ENCODE measurements at places on chromosomes 4 and X.

DNA sequence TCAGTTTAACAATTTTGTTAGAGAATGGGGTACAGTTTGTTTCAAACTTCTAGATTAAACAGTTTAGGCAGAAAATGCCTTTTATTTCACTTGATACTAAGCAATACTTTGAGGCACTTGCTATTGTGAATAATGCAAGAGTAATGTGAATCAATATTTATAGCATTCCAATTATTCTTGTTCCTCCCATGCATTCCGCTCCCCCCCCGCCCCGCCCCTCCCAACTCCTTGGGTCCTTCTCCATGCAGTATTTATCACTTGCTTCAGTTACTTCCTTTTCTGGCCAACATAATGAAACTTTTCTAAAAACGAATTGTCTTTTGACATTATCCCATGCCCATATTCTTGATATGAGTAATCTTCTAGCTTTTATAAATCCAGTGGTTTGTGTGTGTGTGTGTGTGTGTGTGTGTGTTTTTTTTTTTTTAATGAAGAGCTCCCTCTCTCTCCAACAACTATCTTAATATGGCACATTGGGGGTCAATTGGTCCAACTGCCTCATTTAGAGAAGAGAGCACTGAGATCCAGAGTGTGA is 1.6 kb downstream of the BANK1 start:
- no peak for DNase-seq

DNA sequence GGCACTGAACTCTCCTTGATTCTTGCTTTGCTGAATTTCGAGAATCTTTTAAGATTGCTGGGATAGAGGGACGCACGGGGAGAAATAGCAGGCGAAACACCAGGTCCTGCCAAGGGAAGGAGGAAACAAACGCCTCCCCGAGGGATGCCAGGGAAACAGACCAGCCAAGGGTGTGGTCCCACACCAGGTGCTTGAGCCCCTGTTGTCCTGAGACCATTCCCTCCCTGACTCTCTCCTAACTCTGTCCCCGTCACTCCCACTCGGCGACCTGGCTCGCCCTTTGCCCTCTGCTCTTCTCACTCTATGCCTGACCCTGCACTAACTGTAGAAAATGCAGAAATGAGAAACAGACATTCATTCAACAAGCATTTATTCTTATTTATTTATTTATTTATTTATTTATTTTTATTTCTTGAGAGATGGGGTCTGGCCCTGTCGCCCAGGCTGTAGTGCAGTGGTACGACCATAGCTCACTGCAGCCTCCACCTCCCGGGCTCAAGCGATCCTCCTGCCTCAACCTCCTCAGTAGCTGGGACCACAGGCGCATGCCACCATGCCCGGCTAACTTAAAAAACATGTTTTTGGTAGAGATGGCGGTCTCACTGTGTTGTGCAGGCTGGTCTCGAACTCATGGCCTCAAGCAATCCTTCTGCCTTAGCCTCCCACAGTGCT is 16.2 kb downstream of the CTAG1B start:
- DNase-seq, result no peak

- no peak for DNase-seq
These were observed 441.6 kb downstream of the GBA3 start for GRCh38 chr4:23134331-23134730.

- no peak for DNase-seq
These were observed 15.4 kb downstream of the SNX12 start for GRCh38 chrX:71052721-71053120.

DNA sequence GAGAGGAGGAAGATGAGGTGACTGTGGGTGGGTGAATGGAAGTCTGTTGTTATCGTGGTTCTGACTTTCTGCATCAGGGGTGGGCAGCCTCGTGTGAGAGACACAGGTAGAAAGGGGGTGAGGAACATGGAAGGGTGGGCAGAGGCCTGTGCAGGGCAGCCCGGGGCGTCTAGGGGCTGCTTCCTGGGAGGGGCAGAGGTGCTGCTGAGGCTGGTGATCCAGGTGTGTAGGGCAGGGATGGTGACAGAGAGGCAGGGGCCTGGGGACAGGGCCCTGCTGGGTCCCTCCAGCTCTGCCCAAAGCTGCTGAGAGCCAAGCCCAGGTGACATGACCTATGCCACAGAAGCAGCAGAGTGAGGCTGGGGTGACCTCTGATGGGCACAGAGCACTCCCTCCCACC is 89.7 kb upstream of the C4orf50 start:
- no peak for DNase-seq

GRCh38 chrX:78024349-78025059 is 55.1 kb upstream of the PGAM4 start:
- DNase-seq, result no peak

DNA sequence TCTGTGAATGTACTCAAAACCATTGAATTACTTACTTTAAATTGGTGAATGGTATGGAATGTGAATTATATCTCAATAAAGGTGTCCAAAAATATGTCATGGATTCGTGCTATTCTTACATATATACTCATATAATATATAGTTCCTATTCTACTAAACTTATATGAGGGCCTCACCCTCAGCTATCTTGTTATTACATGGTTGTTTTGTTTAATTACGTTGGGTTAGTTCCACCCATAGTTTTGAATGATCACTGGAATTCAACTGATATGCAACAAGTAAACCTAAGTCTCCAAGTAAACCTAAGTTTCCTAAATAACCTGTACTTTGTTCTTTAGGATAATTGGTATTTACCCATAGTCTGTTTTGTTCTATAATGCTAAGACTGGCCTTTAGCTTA is 30.6 kb upstream of the CD99L2 start:
- DNase-seq, result no peak

GRCh38 chrX:23509256-23509655 is 158.0 kb upstream of the PRDX4 start:
- DNase-seq, result no peak

DNA sequence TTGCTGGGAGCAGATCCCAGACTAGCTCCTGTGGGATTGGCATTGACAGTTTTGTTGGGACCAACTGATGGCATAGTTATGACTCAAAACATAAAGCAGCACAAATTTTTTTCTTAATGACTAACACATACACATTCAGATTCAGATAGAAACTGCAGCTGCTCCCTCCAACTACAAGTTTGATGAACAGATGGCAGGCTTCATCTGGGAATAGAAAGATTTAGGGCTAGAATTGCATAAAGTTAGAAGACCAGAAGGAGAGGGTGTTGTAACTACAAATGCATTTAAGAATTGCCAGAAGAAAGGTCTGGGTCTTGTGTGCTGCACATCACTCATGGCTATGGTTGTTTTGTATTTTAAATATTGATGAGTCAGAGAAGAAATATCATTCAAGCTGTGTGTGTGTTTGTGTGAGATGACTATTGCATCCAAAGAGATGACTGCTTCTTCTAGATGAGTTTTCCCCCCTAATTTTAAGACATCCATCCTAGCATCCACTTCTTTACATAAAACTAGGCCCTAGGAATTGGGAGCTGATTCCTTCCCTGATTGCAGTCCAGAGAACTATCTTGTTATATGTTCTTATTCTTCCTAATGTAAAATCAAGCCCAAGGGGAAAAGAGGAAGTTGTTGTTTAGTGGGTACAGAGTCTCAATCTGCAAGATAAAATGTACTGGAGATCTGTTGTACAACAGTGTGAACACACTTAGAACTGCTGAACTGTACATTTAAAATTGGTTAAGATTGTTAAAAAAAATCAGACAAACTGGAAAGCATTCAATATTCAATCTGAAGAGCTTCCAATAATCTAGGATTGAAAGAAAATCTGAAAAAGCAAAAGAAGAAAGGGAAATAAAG is 175.1 kb downstream of the PARM1 start:
- DNase-seq, result no peak

- DNase-seq, result no peak
These were observed 118.3 kb upstream of the PDE5A start for GRCh38 chr4:119746951-119747350.

- DNase-seq, result no peak
These were observed 50.4 kb downstream of the STX18 start for GRCh38 chr4:4491396-4491893.

DNA sequence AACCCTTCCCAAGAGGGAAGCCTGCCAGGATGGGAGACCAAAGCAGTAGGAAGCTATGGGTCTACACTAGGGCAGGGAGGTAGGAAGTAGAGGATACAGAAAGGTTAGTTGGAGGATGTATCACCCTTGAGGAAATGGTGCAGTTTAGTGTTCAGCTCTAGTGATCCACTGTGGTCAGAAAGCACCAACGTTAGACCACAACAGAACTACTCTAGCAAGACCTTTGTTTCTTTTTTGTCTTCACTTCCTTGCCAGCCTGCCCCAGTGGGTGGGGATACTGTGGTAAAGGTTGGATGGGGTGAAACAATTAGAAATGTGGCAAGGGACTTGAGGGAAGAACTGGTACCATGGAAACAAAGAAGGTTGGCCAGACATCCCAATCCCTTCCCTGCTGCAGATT is 83.3 kb downstream of the DDIT4L start:
- no peak for DNase-seq

DNA sequence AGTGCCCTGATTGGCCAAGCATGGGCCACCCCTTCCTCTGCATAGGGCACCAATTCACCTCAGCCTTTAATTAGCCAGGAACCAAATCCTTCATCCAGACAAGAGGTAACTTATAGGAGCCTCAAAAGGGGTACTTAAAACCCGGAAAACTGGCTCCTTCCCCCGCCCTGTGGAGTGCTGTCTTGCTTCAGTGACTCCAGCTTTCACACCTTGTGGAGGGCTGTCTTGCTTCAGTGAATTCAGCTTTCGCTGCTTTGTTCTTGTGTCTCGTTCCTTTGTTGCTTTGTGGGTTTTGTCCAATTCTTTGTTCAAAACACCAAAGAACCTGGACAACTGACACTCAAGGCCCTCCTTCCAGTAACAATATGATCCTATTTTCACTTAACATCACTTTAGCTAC is 82.2 kb upstream of the FRG1 start:
- DNase-seq, result no peak

DNA sequence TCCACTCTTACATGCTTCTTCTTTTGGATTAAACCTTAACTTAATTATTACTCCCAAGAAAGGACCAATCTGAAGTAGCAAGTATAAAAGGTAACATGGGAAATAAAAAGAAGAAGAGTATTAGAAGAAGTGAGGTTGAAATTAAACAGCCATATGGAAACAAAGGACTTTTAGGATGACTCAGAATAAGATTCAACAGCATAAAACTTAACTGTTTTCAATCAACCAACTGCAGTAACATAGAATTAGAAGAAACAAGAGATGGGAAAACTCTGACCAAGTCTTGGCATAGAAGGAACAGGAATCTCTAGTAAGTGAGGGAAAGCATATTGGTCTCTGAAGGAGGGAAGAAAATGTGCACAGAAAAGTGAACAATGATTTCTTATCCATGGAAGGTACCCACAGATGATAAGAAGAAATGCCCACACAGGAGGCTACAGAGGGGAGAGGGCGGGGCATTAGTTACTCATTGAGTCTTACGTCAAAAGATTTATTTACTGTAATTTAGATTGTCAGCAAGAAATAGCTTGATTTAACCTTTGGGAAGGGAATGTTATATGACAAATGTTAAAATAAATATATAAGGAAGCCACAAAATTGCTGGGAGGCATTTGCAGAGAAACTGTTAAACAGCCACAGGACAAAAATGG is 177.3 kb downstream of the BANK1 start:
- DNase-seq, result no peak

- DNase-seq, result no peak
These were observed 21.6 kb downstream of the SAT1 start for GRCh38 chrX:23804578-23804977.

- DNase-seq, result no peak
These were observed at the start of gene NKX3-2 for GRCh38 chr4:13543839-13544605. TSS of gene NKX3-2 (minus strand) at chr4:13544508. CDS start at chr4:13544414, 94 bp downstream.

- no peak for DNase-seq
These were observed 1143.9 kb downstream of the STIM2 start for GRCh38 chr4:28004520-28004919.

DNA sequence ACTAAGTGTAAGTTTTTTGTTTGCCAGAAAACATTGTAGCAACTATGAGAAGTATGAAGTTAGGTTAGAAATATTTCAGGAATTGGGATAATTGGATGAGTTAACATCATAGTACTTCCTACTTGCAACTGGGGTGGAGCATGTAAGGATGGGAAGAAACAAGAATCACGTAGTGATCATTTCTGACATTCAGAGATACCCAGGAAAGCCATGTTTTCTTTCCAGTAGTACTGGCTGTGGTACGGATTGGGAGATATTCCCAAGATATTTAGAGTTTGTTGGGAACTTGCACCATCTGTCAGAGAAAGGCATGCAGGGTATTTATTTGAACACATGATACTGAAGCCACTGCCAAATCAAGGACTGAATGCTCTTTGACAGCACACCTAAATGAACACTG is 87.6 kb upstream of the SLC4A4 start:
- no peak for DNase-seq

DNA sequence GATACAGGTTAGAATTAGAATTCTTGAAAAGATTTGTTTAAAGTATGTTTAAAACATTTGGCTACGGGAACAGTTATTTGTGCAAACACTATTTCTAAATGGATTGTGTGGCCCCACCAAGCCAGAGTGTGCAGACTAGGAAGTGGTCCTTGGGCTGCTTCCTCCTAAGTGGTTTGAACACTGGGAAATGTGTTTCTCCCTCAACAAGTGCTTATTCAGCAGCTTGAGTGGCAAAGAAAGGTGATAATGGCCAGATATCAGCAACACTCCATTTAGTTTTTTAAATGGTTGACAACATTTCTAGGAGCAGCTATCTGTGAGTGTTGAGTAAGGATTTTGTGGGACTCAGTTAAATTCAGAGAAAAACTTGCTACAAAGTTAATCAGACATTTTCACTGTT is 141.4 kb upstream of the LNX1 start:
- DNase-seq, result no peak

DNA sequence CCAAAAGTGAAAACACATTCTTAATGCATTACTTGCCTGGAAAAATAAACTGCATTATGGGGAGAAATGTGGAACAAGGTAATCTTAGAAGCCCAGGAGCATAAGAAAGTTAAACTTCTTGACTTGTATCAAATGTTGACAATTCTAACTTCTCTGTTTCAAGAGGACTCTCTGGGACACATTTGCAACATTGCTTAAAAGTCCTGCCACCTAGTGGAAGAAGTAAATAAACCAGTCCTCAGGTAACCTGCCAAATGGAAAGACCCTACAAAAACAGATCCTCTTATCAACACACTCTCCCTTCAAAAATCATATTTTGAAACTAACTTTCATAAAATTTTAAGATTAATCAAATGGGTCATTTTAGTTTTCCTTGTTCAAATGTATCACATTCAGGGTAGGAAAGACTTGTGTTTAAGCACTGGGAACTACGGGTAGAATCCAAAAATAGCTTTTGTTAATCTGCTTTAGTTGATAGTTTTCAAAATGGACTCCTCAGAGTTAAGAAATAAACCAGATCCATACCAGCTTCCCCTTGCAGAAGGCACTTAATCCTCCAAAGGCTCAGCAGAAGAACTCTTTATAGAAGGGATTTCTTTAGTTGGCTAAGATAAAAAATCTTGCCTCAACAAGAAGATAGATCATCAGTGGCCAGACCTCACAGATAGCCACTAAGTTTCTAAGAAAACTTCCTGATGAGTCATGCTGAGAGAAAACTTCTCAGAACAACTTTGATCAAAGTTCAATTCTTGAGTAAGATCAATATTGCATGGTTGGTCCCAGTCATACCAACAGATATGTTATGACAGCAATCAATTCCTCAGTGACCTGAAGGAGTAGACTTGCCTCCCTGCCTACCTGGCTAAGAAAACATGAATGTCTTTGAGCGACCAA is 141.7 kb downstream of the HHIP start:
- DNase-seq, result no peak

Data from stimulated activated CD4-positive, alpha-beta T cell treated with anti-CD3 and anti-CD28 coated beads, Interleukin-12 subunit alpha, Interleukin-12 subunit beta, amount 100 ng/mL, for 4 hours (primary cell).